ENCODE measurements at places on chromosomes 6 and 20. TPM values are rescaled to one million over a fixed set of nuclear protein-coding genes. Genes with fewer than 3 reads are reported as not detected.

ZC2HC1B gene
- total RNA-seq: not detected

RAB44 gene
- not detected for total RNA-seq

TUBB1 gene
- total RNA-seq: not detected

NFS1 gene
- 39.4 TPM for total RNA-seq

TFAP2A gene
- total RNA-seq: not detected

Measured in smooth muscle cell of the umbilical artery (primary cell).